GM10248 (cell line): ENCODE measurements at places on chromosomes 12 and 14.
A peak's percentile ranks its signal among the peaks of the same experiment; 100 is the strongest.

- no peak for DNase-seq
These were observed 402.9 kb upstream of the PDE3A start for GRCh38 chr12:19965196-19966038.

- DNase-seq: no peak
These were observed 117.9 kb downstream of the DPF3 start for GRCh38 chr14:72775923-72776554.

- no peak for DNase-seq
These were observed 379.4 kb upstream of the PDE3A start for GRCh38 chr12:19988948-19989347.

GRCh38 chr12:50066402-50066801, 9.0 kb downstream of the ASIC1 start:
- DNase-seq: no peak

GRCh38 chr12:23617749-23618148, 331.7 kb downstream of the SOX5 start:
- no peak for DNase-seq

DNA sequence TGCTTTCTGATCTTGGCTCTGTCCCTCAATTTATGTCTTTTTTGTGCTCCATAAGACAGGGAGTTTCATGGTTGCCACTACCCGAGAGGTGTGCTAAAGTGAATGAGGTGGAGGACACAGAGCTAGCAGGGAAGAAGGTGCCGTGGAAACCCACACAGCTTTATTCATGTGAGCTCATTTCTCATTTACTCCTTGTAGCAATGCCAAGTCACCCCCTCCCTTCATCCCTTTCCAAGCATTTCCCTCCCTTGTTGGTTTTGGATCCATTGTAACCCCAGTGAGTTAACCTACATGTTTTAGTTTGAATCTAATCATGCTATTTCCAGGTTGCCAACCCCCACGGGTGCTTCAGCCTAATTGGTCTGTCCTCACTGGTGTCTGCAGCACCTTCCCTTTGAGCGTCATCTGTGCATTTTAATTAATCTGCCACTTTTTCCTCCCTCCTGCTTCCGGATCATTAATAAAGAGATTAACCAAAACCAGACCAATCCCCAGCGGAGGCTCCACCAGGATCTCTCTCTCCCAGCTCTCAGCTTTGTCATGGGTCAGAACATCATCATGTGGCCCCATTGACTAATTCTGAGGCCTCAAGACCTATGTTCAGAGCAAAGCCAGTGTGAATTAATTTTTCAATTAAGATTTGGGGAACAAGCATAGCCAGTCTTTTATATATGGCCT, 56.2 kb downstream of the NTF3 start:
- DNase-seq: no peak

- DNase-seq: no peak
These were observed 91.9 kb downstream of the SYNE3 start for GRCh38 chr14:95424529-95424928.

GRCh38 chr12:94597268-94597667, 53.1 kb downstream of the TMCC3 start:
- DNase-seq: no peak

GRCh38 chr14:25050269-25051150, 563 bp upstream of the STXBP6 start:
- no peak for DNase-seq

DNA sequence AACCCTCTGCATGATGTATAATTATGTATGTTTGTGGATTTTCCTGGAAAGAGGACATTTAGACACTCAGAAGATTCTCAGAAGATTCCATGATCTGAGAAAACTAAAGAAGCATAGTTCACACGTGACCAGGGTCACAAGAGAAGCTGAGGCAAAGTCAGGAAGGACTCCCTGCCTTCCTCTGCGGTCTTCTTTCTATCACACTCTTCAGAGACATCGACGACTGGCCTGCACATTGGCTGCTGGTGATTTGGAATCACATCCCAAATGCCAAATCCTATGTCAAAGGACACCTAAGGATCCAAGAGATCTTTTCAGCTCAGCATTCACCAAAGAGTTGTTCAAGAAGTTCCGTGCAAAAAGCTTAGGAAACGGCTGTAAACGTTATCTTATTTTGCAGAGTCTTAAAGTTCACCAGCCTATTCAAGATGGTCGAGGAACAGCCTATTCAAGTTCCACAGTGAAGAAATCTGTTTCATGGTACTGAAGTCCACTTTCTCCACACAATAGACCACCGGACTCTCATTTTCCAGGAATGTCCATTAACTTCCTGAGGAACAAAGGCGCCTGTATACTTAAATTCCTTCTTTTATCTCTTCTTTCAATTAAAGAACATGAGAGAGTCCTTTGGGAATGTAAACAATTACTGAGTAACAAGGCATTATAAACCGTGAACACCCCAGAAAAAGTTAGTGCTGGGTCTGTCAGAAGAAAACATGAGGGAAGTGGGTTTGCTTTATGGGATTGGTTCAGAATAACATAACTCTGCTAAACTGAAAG, 42.1 kb downstream of the IGF1 start:
- DNase-seq: no peak

DNA sequence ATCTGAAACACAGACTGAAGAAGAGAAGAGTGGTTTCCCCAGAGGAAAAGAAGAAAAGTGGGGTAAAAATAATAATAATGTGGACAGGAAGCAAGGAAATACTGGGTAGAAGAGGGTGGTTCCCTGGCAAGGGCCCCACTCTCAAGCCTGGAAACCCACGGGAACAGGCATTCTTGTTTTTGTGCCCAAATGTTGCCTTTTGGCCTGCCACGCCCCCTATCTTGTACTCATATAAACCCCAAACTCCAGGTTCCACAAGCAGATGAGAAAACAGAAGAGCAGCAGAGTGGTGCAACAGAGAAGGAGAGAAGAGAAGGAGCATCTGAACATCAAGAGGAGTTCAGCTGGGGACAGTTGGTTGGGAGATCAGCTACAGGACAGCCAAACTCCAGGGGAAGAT, 51.2 kb downstream of the NDUFA12 start:
- no peak for DNase-seq

- DNase-seq: no peak
These were observed 61.8 kb upstream of the ATP2B1 start for GRCh38 chr12:89770391-89770790.

DNA sequence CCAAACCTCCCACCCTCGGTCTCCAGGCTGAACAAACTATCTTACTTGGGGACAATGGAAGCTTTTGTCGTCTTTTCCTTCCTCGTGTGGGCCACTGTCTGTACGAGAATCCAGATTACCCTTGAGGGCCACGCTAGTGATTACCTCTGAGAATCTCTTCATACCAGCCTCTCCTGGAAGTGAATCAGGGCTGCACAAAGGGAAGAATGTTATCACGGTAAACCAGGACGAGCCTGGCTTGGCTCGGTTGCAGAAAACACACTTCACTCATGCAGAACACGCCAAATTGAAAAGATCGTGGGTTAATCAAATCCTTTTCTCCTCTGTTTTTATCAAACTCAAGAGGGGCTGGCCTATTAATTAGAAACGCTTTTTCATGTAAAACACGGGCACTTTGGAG, 51.6 kb upstream of the MYL2 start:
- DNase-seq: no peak

GRCh38 chr14:68261092-68261842, 441.7 kb downstream of the RAD51B start:
- DNase-seq: no peak

DNA sequence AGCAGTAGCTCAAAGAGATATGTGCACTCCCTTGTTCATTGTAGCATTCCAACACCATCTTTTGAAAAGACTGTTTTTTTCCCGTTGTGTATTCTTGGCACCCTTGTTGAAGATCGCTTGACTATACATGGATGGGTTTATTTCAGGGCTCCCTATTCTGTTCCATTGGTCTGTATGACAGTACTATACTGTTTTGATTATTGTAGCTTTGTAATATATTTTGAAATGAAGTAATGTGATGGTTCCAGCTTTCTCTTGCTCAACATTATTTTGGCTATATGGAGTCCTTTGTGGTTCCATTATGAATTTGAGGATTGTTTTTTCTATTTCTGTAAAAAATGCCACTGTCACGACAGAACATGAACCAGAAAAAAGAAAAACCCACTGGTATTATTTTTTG, 25.7 kb downstream of the BRMS1L start:
- DNase-seq: no peak

DNA sequence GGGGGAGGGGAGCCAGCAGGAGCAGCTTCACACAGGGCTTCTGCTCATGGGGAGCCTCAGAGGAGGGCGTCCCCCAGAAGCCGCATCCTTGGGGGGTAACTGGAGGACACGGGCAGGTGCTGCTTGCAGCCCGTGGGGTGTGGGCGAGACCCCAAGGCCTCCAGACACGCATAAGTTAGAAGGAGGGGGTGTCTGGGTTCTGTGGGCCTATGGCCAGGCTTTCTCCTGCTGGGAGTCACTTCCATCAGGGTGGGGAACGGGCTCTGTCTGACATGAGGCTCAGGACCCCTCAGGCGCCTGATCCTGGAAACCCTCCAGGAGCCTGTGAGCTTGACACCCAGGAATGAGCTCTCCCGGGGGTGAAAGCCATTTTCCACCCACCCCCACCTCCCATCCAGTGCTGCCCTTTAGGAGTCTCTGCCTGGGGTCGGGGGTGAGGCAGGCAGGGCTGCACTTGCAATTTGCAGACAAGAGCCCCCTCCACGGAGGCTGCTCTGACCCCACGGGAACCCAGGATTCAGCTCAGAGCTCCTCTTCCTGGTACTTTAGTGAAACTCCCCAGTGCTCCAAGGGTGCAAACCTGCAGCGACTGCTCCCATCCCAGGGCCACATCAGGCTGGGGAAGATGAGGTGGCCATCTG, 325.7 kb downstream of the ADGRD1 start:
- no peak for DNase-seq

DNA sequence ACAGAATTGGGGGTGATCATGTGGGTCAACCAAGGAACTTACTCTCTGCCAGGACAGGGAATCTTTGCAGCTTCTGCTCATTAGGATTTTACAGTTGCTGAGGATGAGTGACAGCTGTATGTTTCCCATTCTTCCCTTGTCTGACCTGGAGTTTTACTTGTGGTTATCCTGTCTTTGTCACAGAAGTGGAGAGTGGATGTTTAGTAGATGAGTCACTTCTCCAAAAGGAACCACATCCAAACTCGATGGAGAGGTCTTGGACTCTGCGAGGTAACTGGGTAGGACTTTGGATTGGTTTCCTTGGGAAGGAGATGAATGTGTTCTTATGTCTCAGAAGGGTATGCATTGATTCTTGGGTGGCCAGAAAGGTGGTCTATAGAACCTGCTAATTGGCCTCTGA, 53.8 kb upstream of the USP44 start:
- DNase-seq: no peak

GRCh38 chr12:17134315-17134714, 528.4 kb upstream of the LMO3 start:
- DNase-seq: no peak

DNA sequence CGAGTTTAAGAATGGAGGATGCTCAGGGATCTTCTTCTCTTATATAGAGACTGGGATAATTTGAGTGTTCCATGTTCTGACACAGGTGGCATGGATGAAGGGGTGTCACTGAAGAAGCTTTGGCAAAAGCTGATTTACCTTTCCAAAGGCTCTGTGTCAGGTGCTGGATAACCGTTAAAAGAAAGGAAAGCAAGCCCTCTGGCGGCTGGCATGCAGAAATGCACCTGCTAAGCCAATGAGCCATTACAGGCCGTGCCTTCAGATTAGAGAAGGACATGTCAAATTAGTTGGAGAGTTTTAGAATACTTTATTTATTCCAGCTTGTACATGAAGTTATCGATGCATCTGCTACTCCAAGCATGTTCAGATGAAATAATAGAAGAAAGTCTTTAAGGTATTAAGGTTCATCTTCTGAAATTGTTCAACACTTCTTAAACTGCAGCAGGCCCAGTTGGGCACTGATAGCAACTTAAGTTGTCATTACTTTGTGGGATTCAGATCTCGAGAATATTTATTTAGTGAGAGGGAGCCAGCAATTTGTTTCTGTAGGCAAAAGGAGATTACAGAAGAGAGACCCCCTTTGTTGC, 678.2 kb downstream of the NRXN3 start:
- DNase-seq: peak; percentile 14

- no peak for DNase-seq
These were observed 474.3 kb downstream of the ATP23 start for GRCh38 chr12:58415716-58416115.

- DNase-seq: no peak
These were observed 81.2 kb downstream of the C14orf132 start for GRCh38 chr14:96120392-96120791.

DNA sequence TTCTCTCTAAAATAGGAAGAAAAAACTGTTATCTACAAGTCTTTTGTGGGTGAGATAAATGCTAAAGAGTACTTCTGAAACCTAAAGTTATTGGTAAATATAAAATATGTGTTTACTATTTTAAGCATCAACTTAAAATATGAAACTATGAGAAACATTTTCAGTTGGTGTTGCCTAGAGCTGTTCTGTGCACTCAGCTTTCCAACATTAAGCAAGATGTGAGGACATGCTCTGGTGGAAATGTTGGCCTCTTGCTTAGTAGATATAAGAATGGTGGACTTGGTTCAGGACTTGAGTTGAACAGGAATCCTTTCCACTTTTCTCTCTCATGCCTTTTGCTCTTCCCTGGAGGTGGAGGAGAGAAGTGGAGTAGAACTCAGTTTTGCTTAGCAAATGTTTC, 164.1 kb upstream of the PELI2 start:
- DNase-seq: no peak
